D721Med (cell line): ENCODE measurements at places on chromosomes 16 and 17.

GRCh38 chr17:58156839-58157803, 8.9 kb downstream of the OR4D1 start:
- no peak for DNase-seq

DNA sequence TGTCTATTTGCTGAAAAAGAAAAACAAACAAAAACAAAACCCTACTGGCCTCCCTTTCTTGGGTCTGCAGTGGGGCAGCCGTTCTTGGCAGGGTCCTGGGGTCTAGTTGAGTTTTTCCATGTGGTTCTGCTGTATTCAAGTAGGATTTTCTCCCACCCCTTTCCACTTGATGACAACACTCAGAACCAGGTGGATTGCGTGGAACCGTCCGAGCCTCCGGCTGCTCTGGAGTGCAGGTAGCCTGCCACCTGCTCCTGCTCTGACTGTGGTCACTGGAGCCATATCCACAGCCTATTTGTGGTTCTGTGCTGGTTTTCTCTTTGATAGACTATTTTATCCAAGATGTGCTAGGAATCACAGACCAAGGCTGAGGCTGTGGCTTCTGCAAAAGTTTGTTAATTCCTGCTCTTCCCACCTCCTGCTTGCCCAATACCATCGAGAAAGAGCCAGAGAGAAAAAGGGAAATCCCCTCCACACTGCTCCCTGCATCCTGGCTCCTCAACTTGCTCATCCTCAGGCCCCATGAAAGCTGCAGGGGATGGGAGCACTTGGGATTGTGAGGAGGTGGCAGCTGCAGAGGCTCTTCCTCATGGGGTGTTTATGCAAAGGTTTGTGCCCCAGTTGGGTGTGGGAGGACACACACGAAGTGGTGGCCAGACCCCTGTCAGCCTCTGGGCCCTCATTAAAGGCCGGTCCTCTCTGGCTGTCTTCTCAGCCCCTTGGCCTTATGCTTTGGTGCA, 377.8 kb upstream of the TNRC6C start:
- no peak for DNase-seq

GRCh38 chr17:14318109-14318917, 17.4 kb downstream of the HS3ST3B1 start:
- DNase-seq, result no peak

DNA sequence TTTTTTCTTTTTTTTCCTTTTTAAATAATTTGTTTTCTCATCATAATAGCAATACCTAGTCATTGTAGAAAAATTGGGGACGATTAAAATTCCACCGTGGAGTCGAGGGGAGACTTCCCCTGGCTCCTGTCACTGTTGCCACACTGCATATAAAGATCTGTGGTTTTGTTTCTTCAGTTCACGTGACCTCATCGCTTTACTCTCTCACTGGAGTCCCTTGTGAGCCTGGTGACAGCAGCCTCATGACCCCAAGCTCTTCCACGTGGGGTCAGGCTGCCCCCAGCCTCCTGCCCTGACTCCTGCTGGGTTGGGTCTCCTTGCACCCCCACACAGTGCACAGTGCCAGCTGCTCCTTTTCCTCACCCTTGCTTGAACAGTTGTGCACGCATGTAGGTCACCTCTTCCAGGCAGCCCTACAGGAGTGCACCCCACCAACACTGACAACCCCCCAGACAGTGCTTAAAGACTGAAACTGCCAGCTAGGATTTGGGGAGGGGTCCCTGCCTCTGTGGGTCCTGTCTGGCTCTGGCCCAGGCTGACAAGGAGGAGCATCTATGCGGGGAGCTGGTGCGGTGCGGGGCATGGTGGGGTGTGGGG, 7.3 kb upstream of the METRNL start:
- DNase-seq, result no peak

DNA sequence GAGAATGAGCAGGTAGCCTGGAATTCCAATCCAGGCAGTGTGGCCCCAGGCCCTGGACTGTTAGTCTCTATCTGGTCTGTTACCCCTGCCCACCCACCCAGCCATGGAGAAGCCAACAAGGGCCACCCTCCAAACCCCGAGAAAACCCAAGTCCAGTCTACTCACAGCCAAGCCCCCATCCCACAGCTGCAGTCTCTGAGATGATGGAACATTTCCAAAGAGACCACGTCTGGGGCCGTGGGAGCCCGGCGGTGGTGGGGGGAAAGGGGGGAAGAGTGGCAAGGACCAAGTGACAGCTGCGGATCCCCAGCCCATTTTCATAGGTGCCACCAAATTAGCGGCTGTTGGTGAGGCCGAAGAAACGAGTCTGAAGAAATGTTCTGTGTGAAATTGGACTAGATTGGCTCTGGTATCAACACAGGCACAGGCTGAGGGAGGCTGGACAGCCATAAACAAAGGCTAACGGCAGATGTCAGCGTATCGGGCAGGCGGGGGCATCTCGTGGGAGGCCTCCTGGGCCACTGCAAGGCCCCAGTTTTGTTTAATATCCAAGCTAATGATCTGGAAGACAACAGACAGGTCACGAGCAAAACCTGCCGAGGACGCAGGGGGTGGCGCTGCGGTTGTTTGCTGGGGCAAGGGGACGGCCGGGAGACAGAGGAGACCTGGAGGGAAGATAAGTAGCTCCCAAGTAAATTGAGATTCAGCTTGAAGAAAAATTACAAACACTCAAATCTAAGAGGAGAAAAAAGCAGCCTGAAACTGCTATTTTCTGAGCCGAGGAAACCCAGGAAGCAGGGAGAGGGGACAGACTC, 53.4 kb downstream of the RBFOX3 start:
- DNase-seq, result no peak

DNA sequence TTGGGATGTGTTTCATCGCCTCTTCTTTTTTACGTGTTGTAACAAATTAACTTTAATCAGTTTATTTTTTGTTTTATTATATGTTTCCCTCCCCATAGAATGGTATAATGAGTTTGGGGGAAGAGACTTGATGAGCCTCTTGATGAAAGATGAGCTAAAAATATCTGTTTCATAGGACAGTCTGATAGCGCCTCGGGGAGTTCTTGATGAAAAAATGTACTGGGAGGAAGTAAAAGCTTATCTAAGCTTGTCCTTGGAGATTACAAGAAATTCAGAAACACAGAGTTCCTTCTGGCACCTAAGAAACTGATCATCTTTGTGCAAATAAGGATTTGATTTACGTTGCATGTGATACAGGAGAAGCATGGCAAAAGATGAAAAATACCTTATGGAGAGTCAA, 350.2 kb upstream of the CDH8 start:
- DNase-seq, result no peak

- no peak for DNase-seq
Observed at GRCh38 chr17:31875081-31875480, 16.0 kb upstream of the COPRS start.

DNA sequence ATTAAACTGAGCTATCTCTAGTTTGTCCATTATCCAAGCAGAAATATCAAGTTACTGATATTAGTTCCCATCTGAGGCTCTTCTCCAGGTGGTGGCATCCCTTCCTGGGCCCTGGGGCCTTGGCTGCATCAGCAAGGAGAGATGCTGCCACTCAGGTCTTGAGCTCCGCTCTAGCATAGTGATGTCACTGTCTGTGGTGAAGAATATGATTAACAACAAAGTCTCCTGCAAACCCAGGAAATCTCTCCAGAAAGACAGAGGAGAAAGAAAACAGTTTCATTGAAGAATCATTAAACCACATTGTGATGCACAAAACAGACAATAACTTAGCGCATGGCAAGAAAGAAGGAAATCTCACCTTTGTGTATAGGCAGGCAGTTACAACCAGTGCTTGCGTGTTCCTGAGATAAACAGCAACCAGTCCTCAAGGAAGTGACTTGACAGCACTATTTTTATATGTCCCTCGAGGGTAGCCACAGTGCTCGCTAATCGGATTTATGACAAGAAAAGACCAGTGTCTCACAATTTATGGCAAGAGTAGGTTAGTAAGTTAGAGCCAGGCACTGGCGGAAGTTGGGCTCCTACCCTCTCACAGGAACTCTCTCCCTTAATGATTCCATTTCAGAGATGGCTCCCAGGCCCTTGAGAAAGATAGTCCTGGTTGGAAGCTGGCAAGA, 151.1 kb downstream of the AHSP start:
- no peak for DNase-seq

GRCh38 chr16:56539656-56540055, 19.8 kb upstream of the BBS2 start:
- no peak for DNase-seq

DNA sequence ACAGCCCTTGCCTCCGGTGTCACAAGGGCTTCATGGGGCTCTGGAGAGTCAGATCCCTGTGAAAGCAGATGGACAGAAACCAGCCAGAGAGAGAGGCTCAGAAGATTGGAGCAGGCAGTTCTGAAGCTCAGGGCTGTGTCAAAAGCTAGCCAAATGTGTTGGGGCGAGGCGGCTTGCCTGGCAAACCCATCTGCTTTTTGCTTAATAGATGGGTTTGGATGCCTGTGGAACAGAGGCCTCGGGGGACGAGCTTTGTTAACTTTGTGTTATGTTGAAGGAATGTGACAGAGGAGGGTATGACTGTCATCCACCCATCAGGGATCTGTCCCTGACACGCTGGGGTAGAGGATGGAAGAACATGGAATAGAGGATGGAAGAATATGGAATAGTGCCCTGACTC, 21.0 kb upstream of the SLC12A3 start:
- DNase-seq, result no peak

GRCh38 chr16:64910356-64910755, 211.5 kb downstream of the CDH11 start:
- no peak for DNase-seq

GRCh38 chr17:50452630-50453300, 15.9 kb downstream of the CHAD start:
- DNase-seq, result no peak

DNA sequence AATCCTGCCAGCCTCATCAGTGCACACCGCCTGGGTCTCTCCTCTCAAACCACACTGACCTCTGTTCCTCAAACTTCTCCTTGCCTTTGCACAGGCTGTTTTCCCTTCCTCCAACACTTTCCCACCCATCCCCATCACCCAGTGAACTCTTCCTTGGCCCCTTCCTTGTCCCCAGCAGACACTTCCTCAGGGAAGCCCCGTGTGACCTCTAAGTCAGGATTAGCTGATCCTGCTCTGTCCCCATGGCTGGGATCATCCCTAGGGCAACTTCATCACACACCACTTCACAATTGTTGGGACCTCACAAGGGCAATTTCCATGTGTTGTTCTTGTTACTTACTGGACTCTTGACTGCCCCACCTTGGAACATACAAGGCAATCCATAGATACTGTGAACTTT, 67.8 kb downstream of the WSB1 start:
- no peak for DNase-seq
